ENCODE measurements at places on chromosomes 12 and 14.
A peak's percentile ranks its signal among the peaks of the same experiment; 100 is the strongest.

DNA sequence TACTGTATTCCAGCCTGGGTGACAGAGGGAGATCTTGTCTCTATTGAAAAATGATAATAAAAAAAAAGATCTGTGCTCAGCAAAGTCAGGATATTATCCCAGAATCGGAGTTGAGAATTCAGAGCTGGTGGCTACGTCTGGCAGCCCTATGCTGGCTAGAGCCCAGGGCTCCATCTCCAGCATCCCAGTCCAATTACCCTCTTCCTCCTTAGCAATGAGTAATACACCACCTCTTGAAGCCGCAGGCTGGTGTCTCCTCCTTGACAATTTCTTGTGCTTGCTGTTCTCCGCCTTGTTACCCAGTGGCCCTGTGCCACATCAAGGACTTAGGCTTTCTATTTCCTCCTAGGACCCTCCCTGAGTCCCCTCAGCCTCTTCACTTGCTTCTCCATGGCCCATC, 38.4 kb upstream of the DDX11 start:
- DNase-seq, result no peak

DNA sequence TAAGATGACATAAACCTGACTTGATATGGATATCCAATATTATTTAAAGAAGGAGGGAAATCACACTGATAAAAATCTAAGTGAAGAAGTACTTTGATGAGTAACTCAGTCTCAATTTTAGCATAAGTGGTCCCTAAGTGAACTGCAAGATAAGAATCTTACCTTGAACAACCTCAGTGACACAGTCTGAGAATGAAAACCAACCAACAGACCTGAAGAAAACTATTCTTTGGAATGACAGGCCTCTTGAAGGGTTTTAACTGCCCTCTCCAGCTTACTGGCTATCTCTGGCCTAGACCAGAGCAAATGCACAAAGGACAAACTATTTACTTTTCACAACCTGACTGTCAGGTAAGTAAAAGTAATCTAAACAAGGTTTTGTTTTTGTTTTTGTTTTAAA, 44.7 kb downstream of the CPM start:
- no peak for DNase-seq

DNA sequence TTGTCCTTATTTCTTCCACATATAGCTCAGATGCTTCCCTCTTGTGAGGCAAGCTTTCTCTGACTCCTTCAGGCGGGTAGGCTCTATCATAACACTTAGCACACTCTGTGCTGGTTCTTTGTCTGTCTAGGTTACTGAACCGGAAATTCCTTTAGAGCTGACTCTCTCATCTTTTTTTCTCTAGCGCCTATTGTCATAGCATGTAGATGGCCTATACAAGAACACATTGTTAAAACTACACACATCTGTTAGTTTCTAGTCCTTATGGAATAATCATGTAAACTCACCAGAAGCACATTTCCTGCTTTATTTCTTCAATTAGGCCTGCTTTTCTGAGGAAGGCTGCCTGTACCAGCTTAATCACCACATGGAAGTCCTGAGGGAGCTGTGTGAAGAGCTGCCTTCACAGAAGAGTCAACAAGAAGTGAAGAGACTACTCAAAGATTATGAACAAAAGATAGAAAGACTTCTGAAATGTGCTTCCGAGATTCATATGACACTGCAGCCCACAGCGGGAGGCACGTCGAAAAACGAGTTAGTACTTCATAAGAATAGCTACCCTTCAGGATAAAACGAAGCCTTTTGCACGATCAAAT, 143.9 kb downstream of the SYNE2 start:
- DNase-seq, result no peak

DNA sequence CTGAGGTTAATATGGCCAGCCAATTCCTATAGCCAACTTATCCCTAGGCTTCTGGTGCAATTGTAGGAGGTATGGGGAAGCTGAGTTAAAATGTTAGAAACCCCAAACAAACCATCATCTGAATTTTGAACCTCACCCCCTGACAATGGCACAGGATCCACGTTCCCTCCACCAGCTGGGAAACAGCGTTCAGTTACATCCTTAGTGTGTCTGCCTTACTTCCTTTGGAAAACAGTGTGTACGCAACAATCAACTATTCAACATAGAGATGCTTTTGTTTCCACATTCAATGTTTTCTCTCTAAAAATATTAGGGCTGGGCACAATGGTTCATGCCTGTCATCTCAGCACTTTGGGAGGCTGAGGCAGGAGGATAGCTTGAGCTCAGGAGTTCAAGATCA, 203.4 kb downstream of the TTC7B start:
- no peak for DNase-seq

DNA sequence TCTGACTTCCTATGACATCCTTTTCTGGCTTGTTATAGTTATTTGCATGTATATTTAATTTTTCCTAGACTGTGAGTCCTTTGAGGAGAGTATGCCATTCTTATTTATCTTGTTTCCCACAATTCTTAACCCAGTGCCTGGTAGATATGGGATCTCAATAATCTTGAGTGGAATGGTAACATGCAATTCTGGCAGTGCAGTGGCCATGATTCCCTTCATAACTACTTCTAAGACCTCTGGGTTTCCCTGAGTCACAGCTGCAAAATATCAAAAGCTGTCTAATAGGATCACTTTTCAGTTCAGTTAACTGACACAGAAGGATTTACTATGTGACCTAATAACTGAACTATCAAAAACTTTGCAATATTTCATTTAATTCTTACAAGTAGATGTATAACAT, 135.0 kb downstream of the ADAMTS20 start:
- DNase-seq, result no peak

- no peak for DNase-seq
These were observed 130.1 kb downstream of the SAMD4A start for GRCh38 chr14:54697001-54697400.

DNA sequence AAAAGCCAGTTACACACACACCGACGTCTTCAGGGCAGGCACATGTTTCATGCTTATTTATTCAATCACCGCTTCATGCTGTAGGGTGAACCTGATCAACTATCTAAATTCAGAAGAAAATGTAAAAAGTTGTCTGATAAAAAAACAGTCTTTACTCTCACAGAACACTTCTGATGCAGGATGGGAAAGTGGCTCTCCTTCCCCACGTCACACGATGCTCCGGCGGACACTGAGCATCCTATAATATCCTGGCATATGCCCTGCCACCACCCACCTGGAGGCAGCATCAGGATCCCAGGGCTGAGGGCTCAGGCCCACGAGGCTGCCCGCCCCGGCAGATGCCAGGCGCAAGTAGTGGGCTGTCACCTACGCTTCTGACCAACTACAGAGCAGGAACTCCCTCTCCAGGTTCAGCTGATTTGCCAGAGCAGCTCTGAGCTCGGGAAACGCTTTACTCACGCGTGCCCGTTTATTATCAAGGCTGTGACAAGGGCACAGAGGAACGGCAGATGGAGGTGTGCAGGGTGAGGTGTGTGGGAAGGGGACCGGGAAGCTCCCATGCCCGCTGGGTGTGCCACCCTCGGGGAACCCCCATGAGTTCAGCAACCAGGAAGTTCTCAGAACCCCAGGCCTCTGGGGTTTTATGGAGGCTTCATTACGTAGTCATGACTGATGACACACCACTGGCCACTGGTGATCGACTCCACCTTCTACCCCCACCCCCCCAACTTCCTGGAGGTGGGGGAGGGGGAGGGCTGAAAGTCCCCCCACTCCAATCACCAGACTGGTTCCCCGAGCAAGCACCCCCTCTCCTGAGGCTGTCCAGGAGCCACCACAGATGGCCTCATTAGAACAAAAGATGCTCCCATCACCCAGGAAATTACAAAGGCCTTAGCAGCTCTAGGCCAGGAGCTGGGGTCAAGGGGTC, 32.1 kb downstream of the SLC15A4 start:
- no peak for DNase-seq

DNA sequence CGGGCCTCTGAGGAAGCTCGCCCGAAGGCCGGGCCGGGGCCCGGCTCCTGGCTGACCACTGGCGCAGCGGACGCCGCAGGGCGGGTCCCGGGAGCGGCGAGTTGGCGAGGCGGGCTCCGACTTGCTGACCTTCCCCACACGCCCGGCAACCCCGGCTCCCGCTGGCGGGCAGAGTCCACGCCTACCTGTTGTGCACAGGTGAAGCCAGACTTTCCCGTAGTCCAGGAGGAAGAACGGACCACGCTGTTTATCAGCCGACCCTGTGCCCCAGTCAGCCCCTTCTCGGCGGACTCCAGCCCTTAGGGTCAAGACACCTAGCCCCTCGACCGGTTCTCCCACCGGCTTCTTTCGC, 407 bp downstream of the HEATR5A start:
- no peak for DNase-seq

- DNase-seq, result no peak
These were observed 328.9 kb upstream of the TBX3 start for GRCh38 chr12:115012861-115013235.

GRCh38 chr12:108634341-108634751, 652 bp upstream of the SELPLG start:
- DNase-seq, result peak; percentile 41

DNA sequence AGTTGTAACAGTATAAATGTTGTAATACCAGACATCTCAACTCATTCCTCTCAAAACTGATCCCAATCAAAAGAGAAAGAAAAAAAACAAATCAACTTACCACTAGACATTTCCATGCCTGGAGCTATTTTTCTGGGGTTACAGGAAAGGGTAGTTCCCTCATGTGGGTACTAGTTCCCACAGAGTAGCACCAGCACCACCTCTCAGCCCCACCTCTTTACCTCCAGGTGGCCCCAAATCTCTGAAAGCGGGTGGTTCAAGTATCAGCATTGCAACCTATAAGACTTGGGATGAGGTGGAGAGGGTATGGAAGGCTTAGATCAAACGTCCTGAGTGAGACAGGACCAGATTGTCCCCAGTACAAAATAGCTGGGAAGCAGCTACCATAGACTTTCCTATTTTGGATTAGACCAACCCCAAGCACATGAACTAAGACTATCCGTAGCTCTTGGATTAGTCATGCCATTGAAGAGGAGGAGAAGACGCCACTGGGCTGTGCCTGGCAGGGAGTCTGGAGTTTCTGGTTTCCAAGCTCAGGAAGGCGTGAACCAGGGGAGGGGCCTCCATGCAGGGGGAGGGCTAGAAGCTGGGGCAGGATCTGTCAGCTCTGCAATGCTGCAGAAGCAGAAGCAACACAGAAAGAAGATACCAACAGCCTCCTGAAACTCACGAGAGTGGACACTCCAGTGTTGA, at the start of gene SLC39A2:
SLC39A2 (plus strand) TSS at position 620 of the 693 bp plus-strand sequence. CDS start 154 bp downstream, outside the sequence.
- no peak for DNase-seq

DNA sequence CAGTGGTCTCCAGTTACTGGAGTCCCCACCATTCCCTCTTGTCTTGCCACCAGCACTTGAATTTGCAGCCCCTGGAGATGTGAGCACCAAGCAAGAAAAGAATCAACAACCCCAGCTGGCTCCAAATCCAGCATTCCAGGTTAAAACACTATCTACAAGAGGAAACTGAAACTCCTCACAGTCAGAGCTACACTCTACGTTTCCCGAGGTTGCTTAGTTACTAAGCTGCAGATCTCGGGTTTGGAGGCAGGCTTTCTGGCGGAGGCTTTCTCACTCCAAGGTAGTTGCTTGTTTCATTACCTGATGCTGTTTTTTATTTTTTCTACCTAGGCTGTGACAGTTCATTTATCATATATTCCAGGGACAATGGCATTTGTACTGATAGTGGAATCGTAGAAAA, 248.1 kb downstream of the GLT1D1 start:
- DNase-seq, result no peak

DNA sequence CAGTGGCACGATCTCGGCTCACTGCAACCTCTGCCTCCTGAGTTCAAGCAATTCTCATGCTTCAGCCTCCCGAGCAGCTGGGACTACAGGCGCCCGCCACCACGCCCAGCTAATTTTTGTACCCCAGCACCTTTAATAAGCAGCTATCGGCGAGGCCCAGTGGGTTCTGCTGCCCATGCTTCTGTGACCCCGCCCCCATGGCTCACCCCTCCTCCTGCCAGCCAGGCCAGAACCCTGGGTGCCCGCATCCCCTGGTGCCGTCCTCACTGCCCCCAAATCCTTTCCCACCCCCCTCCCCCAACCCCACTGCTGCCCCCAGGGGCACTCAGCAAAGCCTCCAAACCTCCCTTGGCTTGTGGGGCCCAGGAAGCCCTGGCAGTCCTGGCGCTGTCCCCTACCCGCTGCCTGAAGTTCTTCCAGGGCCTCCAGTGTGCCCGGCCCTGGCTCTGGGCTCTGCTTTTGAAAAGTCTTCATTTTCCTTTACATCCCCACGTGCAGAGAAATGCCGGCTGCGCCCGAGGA, 14.5 kb downstream of the BAG5 start:
- no peak for DNase-seq

GRCh38 chr12:57657744-57658143, 24.7 kb upstream of the B4GALNT1 start:
- no peak for DNase-seq

DNA sequence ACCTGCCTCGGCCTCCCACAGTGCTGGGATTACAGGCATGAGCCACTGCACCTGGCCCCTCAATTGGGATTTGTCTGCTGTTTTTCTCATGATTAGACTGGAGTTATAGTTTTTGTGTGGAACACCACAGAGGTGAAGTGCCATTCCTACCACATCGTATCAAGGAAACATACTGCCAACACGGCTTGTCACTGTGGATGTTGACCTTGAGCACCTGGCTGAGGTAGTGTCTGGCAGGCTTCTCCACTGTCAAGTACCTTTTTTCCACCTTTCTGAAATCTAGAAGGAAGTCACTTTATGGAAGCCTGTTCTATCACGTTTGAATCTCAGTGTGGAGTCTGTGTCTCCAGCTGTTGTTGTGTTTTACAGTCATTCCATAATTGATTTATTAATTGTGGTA, 21.4 kb upstream of the SEL1L start:
- no peak for DNase-seq

DNA sequence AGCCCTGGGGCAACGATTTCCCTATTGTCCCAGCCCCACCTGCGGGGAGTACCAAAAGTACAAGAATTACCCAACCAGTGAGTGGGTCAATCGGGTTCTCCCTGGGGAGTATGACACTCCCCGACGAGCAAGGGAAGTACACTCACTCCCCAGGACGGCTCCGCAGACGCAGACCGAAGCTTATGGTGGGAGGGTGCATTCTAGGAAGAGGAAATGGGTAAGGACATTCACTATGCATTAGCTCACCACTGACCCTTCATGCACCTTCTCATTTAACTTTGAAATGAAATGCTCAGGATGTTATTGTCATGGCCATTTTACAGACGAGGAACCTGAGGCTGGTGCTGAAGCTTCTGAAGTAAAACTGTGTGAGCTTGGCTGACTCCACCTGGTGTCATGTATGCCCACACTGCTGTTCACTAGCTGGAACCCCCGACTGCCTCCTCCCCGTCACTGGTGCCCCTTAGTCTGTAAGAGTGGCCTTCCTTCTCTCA, 45.8 kb upstream of the TMED10 start:
- no peak for DNase-seq

All from stimulated activated CD4-positive, alpha-beta T cell treated with anti-CD3 and anti-CD28 coated beads, Interleukin-4, amount 100 ng/mL, for 1 hour (primary cell).